ENCODE measurements at places on chromosomes 4 and X. TPM values are rescaled to one million over a fixed set of nuclear protein-coding genes. Genes with fewer than 3 reads are reported as not detected.

SYTL5 gene
- total RNA-seq: 1.5 TPM

ARX gene
- not detected for total RNA-seq

EFHC2 gene
- 0.66 TPM for total RNA-seq

CT45A5 gene
- not detected for total RNA-seq

CDX4 gene
- total RNA-seq: not detected

VGLL1 gene
- not detected for total RNA-seq

SSX4B gene
- not detected for total RNA-seq

C4orf50 gene
- total RNA-seq: not detected

DDIT4L gene
- total RNA-seq: 12.5 TPM

MAGEE1 gene
- 0.29 TPM for total RNA-seq

CCNA2 gene
- 2.0 TPM for total RNA-seq

NHSL2 gene
- total RNA-seq: 1.4 TPM

SPANXC gene
- total RNA-seq: not detected

CASP3 gene
- 37.2 TPM for total RNA-seq

DCAF8L2 gene
- total RNA-seq: not detected

FANCB gene
- 2.6 TPM for total RNA-seq

ADAMTS3 gene
- total RNA-seq: 1.5 TPM

SAGE1 gene
- not detected for total RNA-seq

MSANTD1 gene
- 0.72 TPM for total RNA-seq

All from placental pericyte (primary cell).